Effector CD4-positive, alpha-beta T cell (primary cell): ENCODE measurements at places on chromosomes 3 and 15.

GRCh38 chr3:43259626-43260025, 26.7 kb upstream of the SNRK start:
- no peak for DNase-seq

DNA sequence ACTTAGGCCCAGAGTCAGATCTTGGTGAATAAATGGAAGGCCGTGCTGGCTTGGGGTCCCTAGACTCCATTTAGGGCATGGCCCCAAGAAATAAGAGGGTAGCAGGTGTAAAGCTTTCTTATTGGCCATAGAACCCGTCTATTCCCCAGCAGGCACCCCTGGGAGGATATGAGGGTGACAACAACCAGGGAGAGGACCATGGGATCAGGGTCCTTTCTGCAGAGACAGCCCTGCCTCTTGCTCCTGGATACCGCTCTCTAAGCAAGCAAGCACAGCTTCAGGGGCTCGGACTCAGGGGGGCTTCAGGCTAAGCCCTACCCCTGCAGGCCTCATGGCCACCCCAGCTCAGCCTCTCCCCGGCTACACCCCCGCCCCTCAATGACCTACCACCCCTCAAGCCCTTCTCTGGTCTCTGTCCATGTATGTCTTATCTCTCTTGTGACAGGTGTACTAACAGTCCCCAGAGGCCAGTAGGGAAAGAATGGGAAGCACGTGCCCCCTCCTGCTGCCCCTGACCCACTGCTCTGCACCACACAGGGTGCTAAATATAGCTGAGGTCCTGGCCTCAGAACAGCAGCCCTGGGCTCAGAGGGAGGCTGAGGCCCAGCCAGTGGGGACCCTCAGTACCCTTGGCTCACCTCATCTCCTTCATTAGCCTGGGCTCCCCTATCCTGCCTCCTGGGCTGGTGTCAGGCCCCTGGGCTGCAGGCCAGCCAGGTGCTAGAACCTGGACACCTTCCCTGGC, 1.9 kb downstream of the XIRP1 start:
- DNase-seq = no peak

GRCh38 chr3:181052256-181052655, 62.7 kb upstream of the DNAJC19 start:
- DNase-seq = no peak

DNA sequence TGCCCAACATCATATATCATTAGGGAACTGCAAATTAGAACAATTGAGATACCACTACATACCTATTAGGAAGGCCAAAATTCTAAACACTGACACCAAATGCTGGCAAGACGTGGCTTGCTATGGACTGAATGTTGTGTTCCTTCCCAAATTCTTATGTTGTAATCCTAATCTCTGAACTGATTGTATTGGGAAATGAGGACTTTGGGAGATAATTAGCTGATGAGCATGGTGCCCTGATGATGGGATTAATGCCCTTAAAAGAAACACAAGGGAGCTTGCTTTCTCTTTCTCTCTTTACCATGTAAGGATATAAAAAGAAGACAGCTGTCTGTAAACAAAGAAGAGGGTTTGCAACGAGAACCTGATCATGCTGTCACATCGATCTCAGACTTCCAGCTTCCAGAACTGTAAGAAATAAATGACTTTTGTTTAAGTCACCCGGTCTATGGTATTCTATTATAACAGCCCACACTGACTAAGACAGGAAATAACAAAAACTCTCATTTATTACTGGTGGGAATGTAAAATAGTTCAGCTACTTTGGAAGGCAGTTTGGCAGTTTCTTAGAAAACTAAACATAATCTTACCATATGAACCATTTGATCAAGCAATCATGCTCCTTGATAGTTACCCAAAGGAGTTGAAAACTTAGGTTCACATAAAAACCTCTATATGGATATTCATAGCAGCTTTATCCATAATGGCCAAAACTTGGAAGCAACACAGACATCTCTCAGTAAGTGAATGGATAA, 458.3 kb upstream of the CBLB start:
- DNase-seq = no peak

GRCh38 chr3:52777127-52777958, at the start of gene ITIH1:
ITIH1 (plus strand) TSS chr3:52777599; CDS start chr3:52777616, 17 bp downstream.
- no peak for DNase-seq

DNA sequence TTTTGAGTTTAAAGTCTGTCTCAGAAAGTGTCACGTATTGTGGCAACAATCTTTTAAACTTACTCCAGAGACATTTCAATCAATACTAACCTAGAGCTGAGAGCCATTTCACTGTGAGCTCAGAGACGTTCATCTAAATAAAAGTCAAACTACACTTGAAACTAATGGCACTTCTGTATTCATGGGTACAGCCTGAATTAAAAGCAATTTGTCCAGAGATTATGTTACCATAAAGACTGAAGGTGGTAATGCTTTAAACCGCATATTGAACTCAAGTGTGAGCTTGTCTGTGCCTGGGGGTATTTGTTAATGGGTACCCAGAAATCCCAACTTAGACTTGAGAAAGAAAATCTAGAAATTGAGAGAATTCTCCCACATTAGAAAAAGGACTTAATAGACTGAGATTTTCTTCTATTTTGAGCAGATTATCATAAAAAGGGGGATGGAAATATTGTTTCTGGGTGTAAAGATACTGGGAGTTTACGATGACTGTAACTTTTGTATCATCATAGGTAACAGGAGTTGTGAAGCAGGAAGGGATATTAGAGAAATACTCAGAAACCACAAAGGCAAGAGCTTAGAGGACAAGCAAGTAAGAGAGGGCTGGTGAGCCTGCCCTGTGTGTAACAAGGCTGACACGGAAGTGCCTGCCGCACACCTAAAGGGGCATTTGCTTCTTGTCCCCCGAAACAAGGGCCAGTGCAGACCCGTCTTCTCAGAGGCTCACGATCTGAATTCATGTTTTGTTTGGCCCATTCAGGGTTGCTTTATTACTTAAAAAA, 36.9 kb downstream of the LRIG1 start:
- DNase-seq = no peak

GRCh38 chr3:13693441-13693840, 144.5 kb downstream of the FBLN2 start:
- no peak for DNase-seq

GRCh38 chr3:64379221-64379620, 154.0 kb upstream of the PRICKLE2 start:
- DNase-seq = no peak

DNA sequence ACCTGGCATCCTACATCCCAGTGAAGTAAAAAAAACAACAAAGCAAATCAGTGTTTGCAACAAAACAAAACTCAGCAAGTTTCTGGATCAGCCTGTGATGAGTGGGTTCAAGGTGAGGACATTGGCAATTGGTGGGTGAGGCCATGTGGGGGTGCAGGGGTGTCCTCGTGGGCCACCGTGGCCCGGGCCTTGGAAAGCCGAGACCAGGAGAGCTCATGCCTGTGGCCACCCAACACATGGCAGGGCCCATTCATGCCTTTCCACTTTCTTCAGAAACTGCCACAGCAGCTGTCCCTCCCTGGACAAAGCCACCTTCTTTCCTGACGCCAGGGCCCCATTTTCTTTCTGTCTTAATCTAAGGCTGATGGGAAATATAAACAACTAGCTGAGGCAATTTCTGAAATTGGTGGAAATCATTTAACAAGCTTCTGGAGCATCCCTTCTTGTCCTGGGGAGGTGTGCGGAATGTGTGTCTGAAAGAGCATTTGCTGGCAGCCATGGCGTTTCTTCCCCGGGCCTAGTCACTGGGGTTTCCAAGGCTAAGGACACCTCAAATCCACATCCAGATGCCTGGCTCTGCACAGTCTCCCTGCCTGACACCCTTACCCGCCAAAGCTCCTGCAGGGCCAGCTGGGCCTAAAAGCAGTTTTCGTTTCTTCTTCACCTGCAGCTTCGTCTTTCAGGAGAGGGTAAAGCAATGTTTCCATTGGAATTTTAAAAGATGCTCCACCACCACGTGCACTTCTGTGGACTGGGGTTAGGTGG, 34.1 kb upstream of the SFMBT1 start:
- DNase-seq = no peak

DNA sequence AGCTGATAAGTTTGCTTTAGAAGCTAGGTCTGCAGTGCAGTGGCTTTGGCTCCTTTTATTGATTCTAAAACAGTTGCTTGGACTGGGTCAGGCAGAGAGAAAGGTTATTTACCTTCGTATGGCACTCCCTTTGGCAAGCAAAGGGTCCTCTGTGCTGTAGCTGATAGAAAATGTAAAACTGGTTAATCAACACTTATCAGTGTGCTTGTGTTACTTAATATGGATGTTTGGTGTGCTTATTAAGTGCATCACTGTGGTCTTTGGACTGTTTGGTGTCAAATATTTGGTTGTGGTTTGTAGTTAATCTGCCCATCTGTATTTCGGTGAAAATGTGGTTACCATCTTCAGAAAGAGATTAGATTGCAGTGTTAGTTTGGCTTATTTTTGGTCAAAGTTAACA, 16.0 kb downstream of the UBE2E2 start:
- no peak for DNase-seq

DNA sequence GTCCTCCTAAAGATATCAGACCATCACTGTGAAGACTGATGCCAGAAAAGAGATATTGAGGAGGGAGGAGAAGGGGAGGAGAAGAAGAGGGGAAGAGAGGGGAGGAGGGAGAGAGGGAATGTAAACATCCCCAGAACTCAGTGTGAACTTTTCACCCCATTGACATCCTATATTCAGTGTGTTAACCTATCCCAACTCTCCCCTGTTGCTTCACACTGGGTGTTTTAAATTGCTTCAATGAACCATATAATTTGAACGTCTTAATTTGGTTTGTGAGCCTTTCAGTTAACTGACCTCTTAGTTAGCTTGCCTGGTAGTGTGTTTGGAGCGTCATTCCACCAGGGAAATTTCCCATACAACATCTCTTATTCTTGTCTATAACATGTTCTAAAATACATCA, 29.8 kb upstream of the PTPRG start:
- no peak for DNase-seq

GRCh38 chr3:125214738-125215137, 2.2 kb upstream of the SLC12A8 start:
- no peak for DNase-seq

- DNase-seq = no peak
Measured at GRCh38 chr3:115512565-115513415, 110.5 kb upstream of the GAP43 start.

GRCh38 chr3:188775412-188775811, 396.4 kb upstream of the TPRG1 start:
- no peak for DNase-seq

- DNase-seq = no peak
Measured at GRCh38 chr3:123859177-123859576, 25.0 kb downstream of the MYLK start.

- DNase-seq = no peak
Measured at GRCh38 chr3:78761126-78761525, 1006.7 kb downstream of the ROBO1 start.

DNA sequence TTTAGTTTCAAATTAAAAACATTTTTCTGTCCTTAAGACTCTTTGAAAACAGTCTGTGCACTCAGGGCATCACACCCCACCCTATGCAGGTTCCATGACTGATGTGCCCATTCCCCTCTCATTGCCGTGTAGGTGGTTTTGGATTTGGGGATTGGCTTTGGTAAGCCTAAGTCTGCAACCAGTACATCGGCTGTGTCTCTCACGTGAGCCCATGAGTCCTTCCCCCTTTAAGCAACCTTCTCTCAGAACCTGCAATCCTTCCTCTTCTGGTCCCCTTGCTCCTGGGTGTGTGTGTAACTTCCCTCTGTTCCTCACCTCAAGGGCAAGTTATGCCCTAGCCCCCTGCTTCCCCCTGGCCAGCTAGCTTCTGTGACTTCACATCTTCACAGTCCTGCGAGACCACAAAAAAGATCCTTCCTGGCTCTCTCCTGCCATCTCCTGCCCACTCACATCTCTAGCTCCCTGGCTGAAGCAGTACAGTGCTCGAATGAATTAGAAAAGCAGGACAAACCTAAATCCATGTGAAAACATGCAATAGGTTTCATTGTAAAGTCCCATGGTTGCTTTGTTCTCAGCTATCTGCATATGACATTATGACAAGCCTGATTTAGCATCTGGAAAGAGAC, 126.7 kb downstream of the UACA start:
- DNase-seq = no peak

DNA sequence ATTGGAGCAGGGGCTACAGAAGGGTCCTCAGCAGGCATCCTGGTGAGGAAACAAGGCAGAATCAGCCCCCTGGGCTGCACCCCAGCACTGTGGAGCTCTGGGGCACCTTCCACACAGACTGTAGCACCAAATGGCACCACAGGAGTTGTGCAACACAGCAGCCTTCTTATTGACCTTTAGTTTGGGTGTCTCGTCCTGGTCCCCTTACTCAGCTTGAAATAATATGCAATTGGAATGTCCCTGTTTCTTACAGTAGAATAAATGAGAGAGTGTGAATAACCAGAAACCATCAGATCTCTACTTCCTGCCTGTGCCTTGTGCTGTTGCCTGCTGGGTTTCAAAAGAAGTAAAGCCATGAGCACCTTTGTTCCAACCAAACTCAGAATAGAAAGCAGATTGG, 44.5 kb downstream of the RPLP1 start:
- DNase-seq = no peak

DNA sequence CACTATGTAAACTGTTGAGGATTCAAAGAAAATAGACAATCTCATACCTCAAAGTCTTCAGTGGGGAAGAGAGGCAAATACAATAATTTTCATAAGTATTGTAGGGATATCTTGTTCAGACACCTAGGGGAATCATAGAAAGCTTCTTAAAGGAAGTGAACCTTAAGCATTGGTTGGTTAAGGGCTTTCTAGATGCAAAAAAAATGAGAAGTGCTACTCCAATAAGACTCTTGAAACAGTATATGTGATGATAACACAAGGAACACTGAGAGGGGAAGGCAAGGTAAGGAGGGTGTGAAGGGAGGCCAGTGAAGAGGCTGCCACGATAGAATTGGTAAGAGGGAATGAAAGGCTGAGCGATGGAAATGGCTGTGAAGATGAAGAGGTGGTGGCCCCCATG, 104.1 kb downstream of the TPRG1 start:
- no peak for DNase-seq

DNA sequence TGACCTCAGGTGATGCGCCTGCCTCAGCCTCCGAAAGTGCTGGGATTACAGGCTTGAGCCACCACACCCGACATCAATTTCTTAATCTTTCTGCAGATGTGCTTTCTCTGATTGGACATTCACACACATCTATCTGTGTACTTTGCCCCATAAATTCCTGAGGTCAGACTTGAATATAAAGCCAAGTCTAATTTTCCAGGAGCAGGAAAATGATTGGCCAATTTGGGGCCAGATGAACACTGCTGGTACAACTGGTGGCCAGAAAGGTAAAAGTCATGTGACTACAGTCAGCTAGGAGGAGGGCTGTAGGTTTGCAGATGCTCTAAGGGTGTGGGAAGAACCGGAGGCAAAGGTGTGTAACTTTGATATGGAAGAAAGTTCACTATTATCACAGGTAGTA, 3.2 kb upstream of the RAD51 start:
- DNase-seq = no peak

GRCh38 chr3:120177707-120178306, 83.6 kb upstream of the GSK3B start:
- no peak for DNase-seq

- DNase-seq = no peak
Measured at GRCh38 chr15:91694831-91695210, 158.7 kb upstream of the SLCO3A1 start.

- DNase-seq = no peak
Measured at GRCh38 chr3:181066143-181067087, 76.9 kb upstream of the DNAJC19 start.

GRCh38 chr3:81435050-81435449, 326.4 kb downstream of the GBE1 start:
- DNase-seq = no peak

GRCh38 chr15:51775967-51776816, 24.8 kb downstream of the TMOD2 start:
- peak; percentile 34 for DNase-seq

GRCh38 chr3:51759203-51759602, 19.8 kb downstream of the IQCF6 start:
- DNase-seq = no peak

- DNase-seq = no peak
Measured at GRCh38 chr3:195188426-195188927, 82.5 kb downstream of the XXYLT1 start.
